ENCODE measurements at places on chromosomes 5 and 9.

GRCh38 chr9:131608493-131609037 lies 63.2 kb downstream of the PRRT1B start:
- no peak for DNase-seq

- peak; percentile 52 for DNase-seq
These were observed 31.5 kb upstream of the NCS1 start for GRCh38 chr9:130140706-130141105.

GRCh38 chr5:116045821-116046220 lies 13.5 kb downstream of the ARL14EPL start:
- no peak for DNase-seq

DNA sequence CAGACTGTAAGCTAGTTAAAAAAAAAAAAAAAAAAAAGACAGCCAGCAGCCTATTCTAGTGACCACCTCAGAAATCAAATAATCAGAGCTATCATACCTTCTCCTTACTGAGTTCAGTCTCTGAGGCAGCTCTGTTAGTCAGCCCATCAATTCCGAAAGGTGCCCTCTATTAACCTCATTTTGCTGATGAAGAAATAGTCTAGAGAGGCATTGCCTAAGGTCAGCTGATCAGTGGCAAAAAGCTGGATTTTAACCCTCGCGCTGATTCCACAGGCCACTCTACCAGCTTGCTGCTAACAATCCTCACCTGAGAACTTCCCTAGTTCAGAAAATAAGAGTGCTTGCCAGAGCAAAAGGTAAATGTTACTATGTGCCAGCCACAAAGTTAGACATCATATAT lies 172.0 kb downstream of the DENND1A start:
- DNase-seq = no peak

- DNase-seq = no peak
These were observed 21.1 kb downstream of the CARTPT start for GRCh38 chr5:71740015-71740753.

- DNase-seq = no peak
These were observed 75.3 kb upstream of the TBCA start for GRCh38 chr5:77851176-77852067.

DNA sequence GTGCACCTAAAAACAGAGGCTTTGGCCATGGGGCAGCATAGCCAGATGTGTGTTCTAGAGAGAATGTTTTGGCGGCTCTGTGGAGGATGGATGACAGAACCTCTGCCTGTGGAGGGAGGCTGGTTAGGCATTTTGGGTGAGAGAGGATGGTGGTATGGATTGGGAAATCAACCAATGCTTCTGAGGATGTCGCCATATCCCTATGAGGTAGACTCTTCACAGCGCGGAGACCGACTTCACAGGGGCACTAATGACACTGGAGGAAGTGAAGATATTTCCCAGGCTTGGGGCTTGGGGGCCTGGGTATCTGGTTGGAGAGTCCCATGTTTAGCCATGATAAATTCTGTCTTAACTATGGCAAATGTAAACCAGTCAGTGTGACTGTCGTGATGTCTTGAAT lies 140.6 kb upstream of the KLF4 start:
- no peak for DNase-seq

Data from activated T-cell treated with anti-CD3 and anti-CD28 coated beads for 48 hours (primary cell).